ENCODE measurements at places on chromosomes 3 and 15. TPM values are rescaled to one million over a fixed set of nuclear protein-coding genes. Genes with fewer than 3 reads are reported as not detected.
A peak's percentile ranks its signal among the peaks of the same experiment; 100 is the strongest.

The GREM1 gene
- not detected for total RNA-seq

The CCR9 gene
- total RNA-seq, result not detected

GRCh38 chr3:60114191-60114590 is 1064.4 kb upstream of the CFAP20DC start:
- no peak for DNase-seq

DNA sequence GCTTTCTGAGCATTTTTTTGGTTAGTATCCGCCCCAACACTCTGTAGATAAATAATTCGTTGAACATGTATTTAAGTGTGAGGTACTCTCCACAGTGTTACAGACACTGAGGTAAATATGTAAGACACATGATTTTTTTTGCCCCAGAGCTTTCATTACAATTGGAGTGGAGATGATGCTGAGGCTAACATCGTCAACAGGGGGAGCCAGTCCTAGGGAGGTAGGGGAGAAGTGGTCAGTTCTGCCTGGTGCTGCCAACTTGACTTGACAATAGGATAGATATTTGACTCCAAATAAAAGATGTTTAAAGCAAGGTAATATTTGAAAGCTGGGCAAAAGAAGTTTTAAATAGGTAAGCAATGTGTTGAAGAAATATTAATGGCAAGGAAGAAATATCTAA is 295.7 kb downstream of the UNC13C start:
- DNase-seq, result no peak

DNA sequence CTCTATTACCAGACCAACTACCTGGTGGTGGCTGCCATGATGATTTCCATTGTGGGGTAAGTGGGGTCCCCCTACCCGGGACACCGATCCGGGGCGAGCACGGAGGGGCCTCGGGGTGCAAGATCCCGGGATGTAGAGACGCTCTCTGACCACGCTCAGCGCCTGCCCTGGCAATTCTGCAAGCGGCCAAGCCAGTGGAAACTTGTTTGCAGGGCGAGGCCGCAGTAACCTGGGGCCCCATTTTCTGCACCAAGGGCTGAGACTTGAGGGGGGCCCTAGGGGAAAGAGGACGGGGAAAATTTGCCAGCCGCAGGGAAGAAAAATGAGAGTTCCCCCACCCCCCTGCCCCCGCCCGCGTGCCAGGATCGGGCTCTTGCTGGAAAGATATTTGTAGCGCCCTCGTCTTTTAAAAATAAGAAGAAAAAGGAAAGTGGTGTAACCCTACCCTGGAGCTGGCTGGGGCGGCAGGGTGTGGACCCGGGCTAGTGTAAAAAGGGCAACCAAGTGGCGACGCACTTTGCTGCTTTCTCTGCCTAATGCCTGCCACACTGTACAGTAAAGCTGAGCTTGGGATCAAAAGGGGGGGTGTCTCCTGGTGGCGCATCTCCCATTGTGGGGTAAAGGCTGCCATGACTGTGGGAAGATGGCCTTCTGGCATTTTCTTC is 563 bp downstream of the ARL6IP5 start:
- no peak for DNase-seq

DNA sequence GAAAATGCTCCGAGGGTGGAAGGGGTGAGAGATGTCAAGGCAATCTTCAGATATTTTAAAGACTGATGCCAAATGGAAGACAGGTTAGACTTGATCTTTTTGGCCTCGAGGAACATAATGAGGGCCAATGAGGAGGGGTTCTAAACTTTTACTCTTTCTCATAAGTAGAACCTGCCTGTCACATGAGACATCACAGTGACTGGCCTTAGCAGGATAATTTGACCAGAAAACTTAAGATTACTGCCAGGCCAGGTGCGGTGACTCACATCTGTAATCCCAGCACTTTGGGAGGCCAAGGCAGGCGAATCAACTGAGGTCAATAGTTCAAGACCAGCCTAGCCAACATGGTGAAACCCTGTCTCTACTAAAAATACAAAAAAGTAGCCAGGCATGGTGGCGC is 12.2 kb downstream of the TM4SF4 start:
- no peak for DNase-seq

The DAZL gene
- total RNA-seq, result not detected

GRCh38 chr3:13301286-13301987 is 118.7 kb downstream of the NUP210 start:
- DNase-seq, result no peak

DNA sequence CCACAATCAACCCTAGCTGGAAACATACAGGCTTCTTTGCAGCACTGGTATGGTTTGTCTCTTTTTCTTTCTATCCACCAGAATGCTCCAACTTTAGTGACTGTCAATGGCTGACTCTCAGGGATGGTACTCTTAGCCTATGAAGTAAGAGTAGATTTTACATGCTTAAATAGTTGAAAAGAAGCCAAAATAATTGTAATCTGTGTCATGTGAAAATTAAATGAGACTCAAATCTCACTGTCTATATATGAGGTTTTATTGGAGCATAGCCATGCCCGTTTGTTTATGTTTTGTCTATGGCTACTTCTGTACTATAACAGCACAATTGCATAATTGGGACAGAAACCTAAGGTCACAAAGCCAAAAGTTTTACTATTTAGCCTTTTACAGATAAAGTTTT is 29.1 kb upstream of the PDZRN3 start:
- no peak for DNase-seq

DNA sequence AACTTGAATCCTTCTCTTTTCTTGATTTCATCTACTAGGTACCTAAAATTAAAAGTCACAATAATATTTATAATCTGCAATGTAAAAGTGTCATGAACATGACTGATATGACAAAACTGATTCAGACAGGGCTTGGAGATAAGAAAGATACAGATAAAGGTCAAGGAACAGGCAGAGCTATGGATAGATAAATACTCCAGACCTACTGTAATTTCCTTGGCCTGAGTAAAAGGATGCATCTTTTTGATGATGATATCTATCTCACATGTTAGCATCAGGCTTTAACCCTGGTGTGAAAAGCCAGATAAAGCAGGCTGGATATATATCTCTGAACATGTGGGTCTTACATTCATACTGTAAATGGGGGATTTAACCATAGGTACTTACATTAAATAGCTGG is 108.1 kb downstream of the GADL1 start:
- DNase-seq, result no peak

The P2RY12 gene
- total RNA-seq, result not detected

The P2RY14 gene
- total RNA-seq, result 0.27 TPM

GRCh38 chr3:63353383-63353782 is 75.3 kb downstream of the SYNPR start:
- no peak for DNase-seq

The SLC9A9 gene
- total RNA-seq, result 13.8 TPM

- DNase-seq, result no peak
Observed at GRCh38 chr3:138587374-138587773, 6.7 kb downstream of the CEP70 start.

- no peak for DNase-seq
Observed at GRCh38 chr15:100772478-100772877, 107.2 kb upstream of the ALDH1A3 start.

DNA sequence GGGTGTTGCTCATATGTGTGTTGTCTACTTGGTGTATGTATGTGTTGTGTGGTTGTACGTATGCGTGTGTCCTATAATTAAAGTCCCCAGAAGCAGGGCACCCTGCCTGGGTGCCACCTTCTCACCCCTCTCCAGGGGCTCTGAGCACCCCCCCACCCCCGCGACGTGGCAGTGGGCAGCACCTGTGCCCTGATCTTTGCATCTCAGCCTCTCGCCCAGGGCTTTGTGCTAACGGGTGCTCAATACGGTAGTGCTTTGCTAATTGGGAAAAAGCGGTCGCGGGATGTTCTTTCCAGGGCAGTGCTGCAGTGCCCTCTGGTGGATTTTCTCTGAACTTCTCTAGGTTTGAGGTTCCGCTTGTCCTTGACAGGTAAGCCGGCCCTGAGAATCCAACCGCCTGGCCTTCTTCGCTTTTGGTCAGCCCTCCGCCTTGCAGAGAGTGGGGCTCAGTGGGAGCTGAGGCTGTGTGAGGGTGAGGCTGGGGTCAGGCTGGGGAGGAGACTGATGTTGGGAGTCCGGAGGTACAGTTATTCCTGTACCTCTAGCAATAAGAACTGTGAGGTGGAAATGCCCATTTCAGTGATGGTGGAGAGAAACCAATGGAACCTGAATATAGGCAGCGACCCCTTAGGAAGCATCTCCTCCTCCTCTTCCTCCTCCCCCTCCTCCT is 17.6 kb upstream of the EPHB3 start:
- DNase-seq, result peak; percentile 85

DNA sequence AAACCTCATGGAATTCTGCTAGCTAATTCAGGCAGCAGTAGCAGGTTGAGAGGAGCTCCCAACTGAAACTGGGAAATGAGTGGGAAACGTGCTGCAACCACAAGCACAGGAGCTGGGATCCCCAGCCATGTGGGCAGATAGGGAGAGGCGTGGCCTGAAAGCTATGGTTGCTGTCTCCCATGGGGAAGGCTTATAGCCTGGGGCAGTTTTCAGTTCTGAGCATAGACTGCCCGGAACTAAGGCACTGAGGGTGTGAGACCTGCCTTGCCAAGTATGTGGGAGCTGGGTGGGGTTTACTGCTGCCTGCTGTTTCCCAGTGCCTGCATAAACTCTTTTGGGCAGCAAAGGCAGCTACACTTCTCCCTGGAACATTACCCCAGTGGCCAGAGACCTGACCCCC is 229.5 kb downstream of the TUSC7 start:
- no peak for DNase-seq

DNA sequence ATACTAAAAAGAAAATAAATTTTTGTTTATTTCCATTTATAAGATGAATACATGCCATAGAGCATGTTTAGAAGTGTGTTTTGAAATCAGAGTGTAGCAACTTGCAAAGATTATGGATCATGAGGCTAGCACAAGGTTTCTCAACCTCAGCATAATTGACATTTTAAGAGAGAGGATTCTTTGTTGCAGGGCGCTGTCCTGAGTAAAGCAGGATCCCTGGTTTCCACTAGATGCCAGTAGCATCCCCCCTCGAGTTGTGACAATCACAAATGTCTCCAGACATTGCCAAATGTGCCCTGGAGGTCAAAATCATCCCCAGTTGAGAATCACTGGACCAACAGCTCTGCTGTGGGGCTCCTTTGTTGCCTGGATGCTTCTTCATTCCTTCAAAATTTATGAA is 128.5 kb upstream of the RBMS3 start:
- no peak for DNase-seq

DNA sequence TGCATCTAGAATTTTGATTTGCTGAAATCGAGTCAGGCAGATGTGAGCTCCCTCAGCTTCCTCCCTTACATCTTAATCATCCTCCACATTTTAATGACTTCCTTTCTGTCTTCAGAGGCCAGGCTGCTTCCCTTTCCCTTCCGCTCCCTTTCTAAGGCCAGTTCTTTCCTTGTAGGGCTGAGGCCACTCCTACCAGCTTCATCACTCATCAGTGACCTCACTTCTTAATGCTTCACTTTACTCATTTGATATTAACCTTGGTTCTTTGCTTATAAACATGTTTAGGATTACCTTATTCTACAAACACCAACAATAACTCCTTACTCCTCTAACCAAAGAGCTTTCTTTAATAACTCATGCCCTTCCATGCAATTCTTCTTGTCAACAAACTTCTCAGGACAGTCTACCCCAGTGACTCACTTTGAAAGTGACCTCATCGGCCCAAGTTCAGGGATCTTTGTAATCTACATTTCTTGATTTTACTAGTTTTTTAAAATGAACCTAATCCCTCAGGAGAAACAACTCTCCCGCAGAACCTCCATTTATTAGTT is 23.9 kb downstream of the ILDR1 start:
- DNase-seq, result no peak

DNA sequence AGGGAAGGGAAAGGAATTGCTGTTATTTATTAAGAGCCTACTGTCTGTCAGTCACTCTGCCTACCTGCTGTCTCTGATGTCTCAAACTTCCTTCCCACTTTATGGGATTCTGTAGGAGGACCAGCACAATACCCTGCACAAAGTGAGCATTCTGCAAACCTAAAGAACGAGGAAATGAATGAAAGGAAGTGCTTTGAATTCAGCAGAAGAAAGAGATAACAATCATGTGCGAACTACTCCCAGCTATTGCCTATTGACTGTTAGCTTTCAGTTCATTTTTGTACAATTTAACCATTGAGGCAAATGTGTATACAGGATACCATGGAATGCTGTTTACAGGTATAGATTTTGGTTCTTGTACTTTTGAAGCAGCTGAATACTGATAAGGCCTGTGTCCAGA is 66.8 kb downstream of the CMSS1 start:
- DNase-seq, result no peak

GRCh38 chr3:125166599-125167136 is 45.9 kb downstream of the SLC12A8 start:
- DNase-seq, result no peak

DNA sequence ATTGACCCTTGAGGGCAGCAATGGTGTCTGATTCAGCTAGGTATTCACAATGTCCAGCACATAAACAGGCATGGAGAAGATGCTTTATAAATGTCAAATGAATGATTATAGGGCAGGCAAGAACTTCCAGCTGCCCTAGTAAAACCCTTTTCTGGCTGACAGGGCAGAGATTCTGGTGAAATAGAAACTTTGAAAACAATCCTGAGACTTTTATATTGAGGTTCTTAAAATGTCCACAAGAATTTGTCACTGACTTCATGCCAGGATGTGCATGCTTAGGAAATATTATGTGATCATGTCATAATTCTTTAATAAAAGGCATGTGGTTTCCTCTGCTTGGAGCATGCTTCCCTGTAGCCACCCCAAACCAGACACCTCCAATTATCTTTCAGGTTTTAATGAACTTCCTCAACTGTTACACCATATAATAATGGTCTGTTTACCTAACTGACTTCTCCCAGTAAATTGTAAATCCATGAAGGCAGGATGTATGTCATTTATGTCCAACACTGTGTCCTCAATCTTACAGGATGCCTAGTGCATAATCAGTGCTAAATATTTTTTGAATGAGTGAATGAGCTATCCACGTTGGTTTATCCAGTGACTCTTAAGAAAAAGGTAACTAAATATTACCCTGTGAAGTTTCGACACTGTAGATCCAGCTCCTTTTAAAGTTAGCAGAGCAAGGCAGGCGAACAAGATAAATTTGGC is 43.4 kb upstream of the CLRN1 start:
- no peak for DNase-seq

DNA sequence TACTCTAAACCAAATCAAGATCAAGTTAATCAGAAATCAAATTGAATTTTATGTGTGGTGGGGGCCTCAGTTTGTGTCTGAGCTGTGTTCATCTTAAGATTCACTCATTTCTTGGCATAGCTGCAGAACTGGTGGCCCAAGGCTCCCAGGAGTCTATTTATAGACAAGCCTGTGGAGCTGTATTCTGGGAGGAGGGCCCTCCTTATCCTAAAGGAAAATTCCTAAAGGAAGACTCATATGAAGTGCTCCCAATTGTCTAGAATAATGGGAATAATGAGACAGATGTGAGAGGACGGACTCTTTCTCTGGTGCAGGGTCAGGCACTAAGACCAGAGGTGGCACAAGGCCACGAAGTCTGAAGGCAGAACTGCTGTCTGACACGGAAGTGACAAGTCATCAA is 38.9 kb downstream of the C3orf85 start:
- no peak for DNase-seq

- no peak for DNase-seq
Observed at GRCh38 chr3:143436231-143436930, 316.8 kb downstream of the CHST2 start.

DNA sequence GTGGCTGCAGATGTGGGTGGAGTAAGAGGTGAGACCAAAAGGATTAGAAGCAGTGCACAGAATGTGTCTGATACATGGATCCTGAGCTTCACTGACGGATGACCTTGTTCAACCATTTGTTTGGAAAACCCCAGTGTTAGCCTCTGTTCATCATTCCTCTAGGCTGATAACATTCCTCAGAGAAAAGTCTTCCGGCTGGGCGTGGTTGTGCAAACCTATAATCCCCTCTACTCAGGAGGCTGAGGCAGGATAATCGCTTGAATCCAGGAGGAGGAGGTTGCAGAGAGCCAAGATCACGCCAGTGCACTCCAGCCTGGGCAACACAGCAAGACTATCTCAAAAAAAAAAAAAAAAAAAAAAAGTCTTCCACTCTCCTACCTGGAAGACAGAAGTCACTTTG is 23.1 kb upstream of the CHD2 start:
- no peak for DNase-seq
